Peyer's patch (tissue), 4 donors: ENCODE measurements at places on chromosomes 1 and 21.

DNA sequence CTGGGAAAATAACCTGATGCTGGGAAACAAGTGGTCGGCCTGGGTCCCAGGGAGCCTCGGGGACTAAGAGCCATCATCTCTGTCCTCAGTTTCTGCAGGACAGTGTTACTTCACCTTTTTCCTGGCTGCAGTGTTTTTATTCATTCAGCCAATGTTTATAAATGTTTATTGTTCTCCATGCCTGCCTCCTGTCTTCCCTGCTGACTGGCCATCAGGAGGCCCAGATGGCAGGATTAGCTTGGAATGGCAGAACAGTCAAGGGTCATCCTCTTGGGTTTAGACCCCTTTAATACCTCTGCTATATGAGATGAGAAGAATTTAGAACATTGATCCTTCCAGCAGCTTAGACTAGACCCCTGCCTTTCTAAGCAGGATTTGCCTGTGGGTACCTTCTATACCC, 13.3 kb downstream of the MAPKAPK2 start:
- DNase-seq, result no peak

GRCh38 chr1:33180226-33180910, 1.5 kb downstream of the TRIM62 start:
- DNase-seq, result peak; percentile 92

DNA sequence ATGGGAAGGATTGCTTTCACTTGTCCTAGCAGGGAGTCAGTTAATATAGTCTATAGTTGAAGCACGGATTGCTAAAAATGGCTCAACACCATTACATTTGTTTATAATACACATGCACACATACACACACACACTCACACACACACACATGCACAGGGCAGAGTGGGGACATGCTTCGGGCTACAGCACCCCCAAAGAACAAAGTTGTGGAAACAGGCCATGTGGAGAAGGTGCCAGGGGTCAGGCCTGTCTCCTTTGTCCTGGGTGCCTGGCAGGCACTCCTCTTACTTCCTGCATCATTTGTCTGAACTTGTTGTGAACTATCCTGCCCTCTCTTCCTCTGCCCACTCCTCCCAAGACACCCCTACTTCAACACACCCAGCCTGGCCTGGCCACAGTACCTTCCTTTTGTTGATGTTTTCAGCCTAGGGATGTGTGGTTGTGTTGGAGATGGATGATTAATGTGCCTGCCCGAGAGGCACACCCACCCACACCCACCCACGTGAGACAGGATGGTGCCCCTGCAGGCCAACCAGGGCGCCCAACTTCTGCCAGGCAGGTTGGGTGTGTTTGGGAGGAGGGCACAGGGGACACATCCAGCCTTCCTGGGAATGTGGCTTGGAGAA, 17.5 kb downstream of the RASSF5 start:
- DNase-seq, result no peak

- DNase-seq, result no peak
Observed at GRCh38 chr1:100891380-100891779, 3.3 kb downstream of the EXTL2 start.

DNA sequence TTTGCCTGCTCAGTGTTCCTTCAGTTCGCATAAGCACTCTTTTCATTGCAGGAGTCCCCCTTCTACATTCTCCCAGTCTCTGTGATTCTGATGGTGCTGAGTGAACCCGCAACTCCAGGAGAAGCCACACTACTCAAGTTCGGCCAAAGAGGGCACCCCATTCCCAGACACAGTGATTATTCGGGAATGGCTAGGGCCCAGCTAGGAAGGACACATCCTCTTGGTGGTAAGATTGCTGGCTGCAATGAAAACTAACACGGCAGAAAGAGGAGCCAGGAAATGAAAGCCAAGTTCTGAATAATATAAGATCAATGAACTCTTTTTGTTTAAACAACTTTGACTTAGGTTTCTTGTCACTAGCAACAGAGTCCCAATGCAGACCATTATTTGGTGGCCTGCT, 14.9 kb downstream of the CREG1 start:
- DNase-seq, result no peak

GRCh38 chr1:213242883-213243282, 191.8 kb downstream of the RPS6KC1 start:
- no peak for DNase-seq

DNA sequence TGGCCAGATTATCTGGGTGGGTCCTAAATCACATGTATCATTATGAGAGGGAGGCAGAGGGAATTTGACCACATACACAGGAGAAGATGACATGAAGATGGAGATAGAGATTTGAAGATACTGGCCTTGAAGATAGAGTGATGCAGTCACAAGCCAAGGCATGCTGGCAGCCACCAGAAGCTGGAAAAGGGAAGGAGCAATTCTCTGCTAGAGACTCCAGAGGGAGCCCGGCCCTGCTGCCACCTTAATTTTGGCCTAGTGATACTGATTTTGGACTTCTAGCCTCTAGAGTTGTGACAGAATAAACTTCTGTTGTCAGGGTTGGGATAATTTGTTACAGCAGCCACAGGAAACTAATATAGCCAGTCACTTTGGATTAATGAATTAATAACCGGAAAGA, 2.2 kb upstream of the PRDM2 start:
- no peak for DNase-seq

- DNase-seq, result no peak
Observed at GRCh38 chr1:94481473-94481933, 60.1 kb downstream of the F3 start.

DNA sequence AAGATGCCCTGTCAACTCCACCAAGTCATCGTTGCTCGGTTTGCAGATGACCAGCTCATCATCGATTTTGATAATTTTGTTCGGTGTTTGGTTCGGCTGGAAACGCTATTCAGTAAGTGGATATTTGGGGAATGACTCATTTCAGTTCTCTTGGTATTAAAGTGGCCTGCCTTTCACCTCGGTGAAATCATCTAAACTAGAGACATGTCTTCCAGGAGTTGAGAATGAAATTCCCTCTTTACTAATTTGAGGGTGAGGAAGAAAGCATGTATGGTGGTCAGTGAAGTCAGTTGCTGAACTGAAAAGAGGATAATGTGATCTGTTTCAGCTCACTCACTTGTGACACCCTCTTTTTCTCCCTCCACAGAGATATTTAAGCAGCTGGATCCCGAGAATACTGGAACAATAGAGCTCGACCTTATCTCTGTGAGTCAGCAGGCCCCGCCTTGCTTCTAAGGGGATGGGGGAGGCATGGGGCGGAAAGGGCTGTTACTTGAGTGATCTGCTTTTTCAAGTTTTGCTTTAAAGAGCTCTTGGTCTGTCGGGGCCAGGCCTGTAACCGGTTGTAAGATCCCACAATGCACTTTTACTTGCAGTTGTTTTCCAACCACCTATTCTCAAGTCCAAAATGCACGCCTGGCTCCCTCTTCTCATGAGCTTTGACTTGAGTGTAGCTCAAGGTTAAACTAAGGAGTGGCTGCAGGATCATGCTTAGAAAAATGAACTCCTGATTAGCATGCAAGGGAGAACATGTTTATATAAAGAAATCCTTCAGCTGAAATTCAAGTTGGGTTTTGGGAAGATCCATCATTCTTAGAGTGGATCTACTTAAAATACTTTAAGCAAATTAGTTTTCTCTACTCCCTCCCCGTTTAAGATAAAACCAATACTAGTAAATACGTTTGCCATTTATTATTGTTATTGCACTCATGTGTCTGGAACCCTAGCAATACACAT, 59.8 kb downstream of the CAPN2 start:
- DNase-seq, result no peak

DNA sequence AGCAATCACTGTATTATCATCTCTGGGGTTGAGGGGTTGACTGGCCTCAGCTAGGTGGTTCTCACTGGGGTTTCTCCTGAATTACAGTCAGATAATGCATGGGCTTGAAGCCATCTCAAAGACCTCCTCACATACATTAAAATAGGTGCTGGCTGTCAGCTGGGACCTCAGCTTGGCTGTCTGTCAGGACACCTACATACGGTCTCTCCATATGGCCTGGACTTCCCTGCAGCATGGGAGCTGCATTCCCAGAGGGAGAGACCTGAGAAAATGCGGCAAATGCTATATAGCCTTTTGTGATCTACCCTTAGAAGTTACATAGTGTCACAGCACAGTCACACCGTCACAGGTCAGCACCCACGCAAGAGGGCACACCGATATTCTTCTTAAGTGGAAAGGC, 93.6 kb downstream of the TSEN15 start:
- no peak for DNase-seq

DNA sequence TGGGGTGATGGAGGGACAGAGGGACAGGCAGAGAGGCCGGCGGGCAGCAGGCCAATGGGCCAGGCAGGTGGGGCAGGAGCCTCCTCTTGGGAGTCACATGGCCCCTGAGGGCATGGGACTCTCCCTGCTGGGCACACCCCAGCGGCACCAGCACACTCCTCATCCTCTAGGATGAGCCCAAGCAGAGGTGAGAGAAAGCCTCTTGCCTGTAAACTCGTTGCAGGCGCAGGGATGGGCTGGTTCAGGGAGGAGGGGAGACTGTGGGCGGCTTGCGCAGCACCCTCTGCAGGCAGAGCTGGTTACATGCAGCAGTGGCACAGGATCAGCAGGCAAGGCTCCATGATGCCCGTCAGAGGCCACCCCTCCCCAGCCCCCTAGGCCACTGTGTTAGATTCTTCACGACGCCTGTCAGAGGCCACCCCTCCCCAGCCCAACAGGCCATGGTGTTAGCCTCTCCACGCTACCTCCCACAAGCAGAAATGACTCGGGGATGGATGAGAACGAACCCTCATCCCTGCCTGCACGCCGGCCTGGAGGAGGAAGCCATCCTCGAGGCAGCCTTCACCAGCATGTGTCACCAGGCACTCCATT, 209.7 kb upstream of the VAMP3 start:
- DNase-seq, result no peak

DNA sequence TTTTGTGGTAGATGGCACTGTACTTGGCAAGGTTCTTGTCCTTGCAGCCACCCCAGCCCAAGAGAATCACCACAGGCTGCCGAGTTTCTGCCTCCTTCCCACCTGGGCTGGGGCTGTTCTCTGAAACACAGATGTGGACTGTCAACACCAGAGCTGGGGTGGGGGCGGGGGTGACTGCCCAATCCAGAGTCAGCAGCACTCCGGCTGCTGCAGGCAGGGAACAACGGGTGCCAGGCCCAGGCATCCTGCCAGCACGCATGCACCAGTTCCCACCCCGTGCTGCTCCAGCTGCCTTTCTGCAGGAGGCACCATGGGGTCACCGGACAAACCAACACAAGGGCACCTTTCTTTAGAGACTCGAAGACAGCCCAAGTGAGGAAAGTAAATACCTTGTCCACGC, 14.1 kb downstream of the TMEM53 start:
- DNase-seq, result no peak

DNA sequence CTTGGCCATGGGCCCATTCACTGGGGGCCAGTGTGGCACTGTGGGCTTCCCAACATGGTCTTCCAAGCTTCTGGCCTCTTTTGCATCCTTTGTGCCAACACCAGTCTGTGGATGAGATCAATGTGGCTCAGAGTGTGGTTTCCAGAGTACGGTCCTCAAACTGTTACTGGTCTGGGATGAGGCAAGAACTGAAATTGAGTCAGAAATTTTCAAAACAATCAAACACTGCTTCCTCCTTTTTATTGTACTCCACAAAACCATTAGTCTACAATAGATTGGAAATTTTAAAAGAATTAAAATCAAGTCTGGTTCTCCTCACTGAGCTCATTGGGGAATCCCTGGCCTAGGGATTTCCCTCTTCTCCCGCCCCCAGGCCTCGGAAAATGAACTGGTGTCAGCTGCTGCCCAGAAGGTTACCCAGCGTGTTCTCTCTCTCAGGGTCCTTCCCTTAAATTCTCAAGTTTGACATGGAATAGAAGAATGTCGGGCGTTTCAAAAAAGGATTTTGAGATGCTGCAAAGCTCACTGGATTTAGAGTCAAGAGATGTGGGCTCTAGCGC, 222.0 kb downstream of the SDCCAG8 start:
- DNase-seq, result no peak

DNA sequence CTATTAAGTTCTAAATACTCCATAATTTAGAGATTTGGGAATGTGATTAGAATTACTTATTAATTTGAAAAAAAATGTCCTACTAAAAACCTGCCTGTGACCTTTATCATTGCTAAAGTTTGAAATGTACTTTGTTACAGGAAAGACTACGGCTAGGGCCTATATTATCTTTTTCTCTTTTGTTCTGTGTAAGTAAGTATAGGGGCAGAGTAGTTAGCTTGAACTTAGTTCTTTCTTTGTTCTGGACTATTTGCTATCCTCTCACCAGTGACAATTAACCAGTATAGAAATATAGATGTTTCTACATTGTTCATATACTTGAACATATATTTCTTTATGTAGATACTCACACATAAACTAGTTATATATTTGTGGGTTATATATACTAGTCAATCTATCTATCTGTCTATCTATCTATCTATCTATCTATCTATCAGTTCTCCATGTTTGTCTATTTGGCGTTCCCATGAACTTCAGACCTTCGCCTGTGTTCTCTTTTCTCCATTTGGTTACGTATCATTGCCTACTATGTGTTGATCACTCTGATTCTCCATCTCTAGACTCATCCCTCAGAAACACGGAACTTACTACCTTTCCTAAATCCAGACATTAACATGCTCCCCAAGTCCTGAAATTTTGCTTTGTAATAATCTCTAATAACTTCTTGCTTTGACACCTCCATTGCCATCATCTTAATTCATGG, 3.3 kb downstream of the PTPRC start:
- no peak for DNase-seq

DNA sequence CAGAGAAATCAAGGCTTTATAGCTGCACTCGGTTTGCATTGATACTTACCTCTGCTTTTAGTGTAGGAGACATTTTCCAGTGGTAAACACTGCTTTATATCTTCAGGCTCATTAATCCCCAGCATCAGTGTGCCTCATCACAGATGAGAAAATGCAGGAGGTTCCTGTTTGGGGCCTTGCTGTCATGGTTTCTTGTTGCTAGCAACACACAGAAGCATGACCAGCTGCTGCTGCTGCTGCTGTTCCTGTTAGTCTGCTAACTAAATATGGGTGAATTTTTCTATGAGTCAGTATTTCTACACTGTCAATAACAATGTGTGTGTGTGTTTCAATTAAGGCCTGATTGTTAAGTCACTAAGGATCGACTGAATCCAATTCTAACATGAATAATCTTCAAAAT, 85.8 kb upstream of the RGS1 start:
- no peak for DNase-seq

DNA sequence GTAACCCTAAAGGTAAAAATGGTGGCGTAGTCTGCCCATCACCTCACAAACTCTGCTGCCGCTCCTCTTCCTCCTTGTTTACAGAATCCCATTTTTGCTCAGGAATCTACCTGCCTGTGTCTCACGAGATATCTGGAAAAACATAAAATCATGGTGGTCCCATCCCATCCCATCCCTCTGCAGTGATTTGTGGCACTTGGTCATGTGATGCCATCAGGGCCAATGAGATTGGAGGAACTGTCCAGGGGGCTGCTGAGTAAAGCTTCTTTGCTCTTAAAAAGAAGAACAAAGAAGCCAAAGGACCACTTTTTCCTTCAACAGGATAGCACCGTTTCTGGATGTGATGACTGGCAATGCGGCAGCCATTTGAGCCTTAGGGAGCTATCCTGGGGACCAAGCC, 33.0 kb upstream of the CLDN14 start:
- no peak for DNase-seq

- DNase-seq, result no peak
Observed at GRCh38 chr21:37658121-37658816, 258.0 kb downstream of the KCNJ6 start.

- no peak for DNase-seq
Observed at GRCh38 chr1:112620377-112620695, 704 bp downstream of the CAPZA1 start.

- DNase-seq, result no peak
Observed at GRCh38 chr1:191620883-191621282, 537.4 kb upstream of the RGS18 start.

GRCh38 chr1:164742745-164743144, 183.8 kb downstream of the PBX1 start:
- no peak for DNase-seq

GRCh38 chr1:24965571-24965930, 35.5 kb upstream of the RUNX3 start:
- DNase-seq, result no peak
